ENCODE measurements at places on chromosomes 16 and 17.

DNA sequence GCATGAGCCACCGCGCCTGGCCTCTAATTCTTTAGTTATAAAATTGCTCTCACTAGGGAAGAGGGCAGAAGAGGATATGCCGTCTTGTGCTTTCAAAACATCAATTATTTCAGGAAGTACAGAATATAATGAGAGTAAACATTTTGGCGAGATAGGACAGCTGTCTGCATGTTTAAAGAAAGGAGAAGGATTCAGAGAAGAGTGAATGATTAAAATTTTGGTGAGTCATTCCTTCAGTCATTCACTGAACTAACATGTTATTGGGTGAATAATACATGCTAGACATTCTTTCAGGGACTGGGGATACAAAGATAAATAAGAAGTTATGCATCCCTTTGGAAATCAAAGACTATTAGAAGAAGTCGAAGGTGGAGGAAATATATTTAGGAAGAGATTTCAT, 590.3 kb upstream of the GOT2 start:
- DNase-seq, result no peak

DNA sequence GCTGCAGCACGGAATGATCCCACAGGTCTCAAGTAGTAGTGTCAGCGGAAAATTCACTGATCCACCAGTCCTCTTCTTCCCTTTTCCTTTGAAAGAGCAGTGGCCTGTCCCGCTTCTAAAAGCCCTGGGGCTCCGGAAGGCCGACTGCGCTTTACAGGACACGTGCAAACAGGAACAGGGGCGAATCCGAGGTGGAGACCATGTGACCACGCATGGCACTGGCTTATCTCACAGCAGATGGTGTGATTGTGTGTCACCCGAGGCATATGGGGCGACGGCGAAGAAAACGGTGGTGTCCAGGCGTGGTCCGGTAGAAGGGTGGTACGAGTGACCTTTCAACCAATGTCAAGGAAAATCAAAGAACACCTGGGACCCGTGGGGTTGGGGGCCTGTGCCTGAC, 12.0 kb upstream of the KCNJ18 start:
- no peak for DNase-seq

DNA sequence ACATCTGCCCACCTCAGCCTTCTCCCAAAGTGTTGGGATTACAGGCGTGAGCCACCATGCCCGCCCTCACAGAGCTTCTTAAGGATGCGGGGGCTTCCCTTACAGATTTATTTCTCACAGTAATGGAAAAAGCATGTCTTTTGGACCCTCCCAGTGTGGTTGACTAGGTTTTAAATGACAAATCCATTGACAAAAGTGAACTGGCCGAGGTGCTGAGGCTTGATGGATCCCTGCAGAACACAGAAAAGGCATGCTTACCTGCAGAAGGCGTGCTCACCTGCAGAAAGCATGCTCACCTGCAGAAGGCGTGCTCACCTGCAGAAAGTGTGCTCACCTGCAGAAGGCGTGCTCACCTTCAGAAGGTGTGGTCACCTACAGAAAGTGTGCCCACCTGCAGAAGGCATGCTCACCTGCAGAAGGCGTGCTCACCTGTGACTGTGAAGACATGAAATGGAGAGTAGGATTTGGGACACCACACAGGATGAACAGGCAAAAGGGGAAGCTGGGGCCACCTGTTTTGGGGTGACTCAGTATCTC, 15.1 kb upstream of the BBS2 start:
- DNase-seq, result no peak

DNA sequence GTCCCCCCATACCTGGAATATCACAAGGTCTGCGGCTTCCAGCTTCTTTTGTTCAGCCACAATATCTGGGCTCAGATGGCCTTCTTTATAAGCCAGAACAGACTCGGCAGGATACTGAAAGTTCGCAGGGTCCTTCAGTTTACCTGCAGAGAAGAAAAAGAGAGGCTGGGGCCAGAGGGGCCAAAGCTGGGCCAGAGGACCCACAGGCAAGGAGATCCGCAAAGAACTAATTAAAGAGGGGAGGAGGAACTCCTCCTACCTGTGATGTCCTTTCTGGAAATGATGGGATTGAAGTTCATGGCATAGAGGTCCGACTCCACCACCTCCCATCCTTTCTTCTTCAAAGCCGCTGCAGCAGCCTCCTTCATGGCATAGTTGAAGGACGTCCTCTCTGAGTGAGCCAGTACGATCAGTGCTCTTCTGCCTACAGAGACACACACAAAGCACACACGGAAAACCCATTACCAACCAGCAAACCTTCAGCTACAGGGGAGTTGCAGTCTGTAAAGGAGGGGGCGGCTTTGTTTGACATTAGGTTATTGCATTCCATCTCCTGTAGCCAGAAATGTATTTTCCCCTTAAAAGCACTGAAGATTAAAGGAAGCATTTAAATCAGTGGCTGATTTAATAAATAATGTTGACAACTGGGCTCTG, 8.1 kb downstream of the NQO1 start:
- no peak for DNase-seq

DNA sequence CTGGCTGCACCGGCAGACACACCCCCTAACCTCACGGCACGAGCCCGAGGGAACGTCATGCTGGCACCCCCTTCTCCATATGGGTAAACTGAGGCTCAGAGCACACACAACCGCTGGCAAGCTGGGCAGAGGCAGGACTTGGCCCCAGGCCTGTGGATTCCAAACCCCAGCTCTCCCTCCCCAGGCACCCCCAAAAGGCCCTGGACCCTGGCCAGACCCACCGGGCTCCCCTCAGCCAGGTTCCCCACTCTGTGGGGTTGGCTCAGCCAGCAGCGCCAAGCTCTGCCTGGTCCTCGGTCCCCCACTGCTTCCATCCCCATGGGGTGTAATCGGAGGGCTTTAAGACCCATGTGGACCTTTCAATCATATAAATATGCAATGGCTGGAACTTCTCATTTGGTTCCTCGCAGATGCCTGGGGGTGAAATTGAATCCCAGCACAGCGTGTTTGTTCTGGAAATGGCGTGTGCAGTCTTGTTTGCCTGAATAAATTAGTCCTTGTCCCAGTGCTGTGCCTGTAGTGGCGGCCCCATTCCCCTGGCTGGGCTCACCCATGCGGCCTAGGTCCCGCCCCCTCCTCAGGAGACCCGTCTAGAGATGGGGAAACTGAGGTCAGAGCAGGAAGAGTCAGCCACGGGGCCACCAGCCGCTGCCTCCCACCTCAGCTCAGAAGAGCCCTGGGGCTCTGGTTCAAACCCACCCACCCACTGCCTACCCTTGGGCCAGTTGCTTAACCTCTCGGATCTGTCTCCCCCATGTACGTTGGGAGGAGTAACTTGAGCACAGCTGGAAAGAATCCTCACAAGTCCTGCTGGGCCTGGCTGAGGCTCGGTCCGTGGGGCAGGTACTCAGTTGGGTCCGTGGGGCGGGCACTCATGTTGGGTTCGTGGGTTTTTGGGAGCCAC, 57.3 kb downstream of the ZFPM1 start:
- no peak for DNase-seq

- DNase-seq, result no peak
These were observed 3.6 kb upstream of the TBX21 start for GRCh38 chr17:47729476-47729875.

DNA sequence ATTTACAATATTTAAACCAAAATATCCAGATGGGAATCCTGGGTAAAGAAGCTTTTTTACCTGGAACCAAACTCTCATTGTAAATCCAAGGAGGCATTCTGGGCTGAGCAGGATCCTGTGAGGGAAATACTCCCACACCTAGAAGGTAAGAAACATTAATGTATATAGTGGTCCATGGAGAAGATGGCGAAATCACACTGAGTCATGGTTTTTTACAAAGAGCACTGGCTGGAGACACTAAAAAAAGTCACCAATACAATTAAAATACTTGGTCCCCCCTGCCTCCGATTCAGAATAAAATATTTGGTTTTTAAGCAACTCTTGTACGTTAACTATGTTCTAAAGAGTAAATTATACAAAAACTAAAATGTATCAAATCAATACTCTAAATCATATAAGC, 32.9 kb downstream of the SYNRG start:
- no peak for DNase-seq

DNA sequence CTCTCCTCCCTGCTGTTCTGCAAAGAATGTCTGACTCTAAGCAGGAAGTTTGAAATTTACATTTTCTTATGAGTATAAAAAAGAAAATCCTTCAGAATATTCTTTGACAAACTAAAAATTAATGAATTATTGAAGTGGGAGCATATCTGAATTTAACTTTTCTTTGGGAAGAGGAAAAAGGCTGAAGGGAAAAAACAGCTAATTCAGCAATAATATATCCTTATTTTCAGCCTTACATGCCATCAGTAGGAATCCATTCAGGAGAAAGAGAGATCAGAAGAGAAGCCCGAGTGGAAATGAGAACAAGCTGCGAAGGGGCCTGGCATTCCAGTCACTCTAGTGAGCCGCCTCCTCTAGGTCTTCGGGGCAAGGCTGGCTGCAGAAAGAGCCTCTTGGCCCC, 41.7 kb upstream of the BCAR1 start:
- no peak for DNase-seq

DNA sequence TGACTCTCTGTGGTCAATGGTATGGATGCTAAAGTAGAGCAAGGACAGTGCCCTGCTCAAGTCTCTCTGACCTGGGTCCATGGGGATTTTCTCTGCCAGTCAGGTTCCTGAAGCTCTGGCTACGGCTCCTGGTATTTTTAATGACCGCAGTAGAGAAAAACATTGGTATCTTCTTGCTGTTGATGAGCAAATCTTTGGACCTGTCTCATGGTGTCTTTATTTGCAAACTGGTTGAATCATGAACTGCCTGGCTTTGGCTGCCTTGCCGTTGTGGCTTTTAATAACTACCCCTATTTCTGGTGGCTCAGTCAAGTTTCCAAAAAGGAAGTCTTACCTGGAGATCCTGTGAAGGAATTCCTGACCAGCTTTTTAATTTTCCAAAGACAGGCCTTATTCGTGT, 8.7 kb downstream of the FAM234A start:
- no peak for DNase-seq

GRCh38 chr16:441447-441846, 16.0 kb downstream of the RAB11FIP3 start:
- DNase-seq, result no peak

DNA sequence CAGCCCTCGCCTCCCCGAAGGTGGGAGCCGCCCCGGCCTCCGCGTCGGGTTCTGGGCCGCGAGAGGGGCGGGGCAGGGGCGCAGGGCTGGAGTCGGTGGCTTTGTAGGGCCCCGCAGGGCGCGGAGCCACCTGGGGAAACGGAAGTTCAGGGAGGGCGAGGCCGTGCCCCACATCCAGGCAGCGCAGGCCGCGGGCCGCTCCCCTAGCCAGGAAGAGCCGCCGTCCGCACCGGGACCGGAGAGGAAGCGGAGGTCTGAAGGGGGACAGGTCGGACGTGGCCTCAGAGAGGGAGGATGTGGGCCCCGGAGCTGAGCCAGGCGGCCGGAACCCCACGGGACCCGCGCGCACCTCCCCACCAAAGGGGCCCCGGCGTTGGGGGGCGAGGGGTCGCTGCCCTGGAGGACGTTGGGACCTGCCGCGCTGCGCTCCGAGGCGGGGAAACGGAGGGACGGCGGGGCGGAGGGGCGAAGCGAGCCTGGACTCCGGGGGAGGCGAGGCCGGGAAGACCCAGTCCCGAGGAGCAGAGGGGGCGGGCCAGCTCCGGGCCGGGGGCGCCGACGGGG, 482 bp upstream of the SLC16A3 start:
- DNase-seq, result peak; percentile 79

GRCh38 chr17:43967251-43967875, 13.6 kb upstream of the PYY start:
- no peak for DNase-seq

DNA sequence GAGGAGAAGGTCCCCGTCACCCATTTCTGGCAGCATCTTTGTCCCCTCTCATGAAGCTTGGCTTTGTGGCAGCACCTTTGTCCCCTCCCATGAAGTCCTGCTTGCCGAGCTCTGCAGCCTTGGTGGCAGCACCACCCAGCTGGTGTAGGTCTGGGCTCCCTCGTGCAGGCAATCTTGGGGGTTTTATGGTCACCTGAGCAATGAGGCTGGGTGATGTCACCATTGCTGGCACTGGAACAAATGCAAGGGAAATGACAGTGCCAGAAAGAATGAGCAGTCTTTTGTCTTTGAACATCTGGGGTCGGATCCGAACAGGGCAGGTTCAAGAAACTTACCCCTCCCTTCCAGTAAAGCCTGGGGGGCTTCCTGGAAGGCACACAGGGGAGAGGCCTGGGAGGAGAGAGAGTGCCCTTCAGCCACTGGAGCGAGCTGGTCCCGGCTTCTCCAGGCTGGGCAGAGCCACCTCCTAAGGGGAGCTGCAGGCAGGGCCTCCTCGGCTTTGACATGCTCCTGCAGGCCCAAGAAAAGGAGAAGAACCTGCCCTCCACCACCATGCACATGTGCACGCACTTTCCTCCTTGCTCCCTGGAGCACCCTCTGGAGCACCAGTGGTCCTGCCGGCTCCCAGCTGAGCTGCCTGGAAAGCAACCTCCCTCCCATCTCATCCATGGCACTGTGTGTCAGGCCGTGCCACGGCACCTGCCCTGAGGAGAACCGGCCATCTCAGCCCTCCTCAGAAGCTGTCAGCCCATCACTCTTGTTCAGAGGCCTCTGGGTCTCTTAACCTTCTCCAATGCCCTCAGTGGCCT, 16.0 kb downstream of the BTBD17 start:
- no peak for DNase-seq

GRCh38 chr17:2436316-2436905, 35.6 kb upstream of the MNT start:
- no peak for DNase-seq

DNA sequence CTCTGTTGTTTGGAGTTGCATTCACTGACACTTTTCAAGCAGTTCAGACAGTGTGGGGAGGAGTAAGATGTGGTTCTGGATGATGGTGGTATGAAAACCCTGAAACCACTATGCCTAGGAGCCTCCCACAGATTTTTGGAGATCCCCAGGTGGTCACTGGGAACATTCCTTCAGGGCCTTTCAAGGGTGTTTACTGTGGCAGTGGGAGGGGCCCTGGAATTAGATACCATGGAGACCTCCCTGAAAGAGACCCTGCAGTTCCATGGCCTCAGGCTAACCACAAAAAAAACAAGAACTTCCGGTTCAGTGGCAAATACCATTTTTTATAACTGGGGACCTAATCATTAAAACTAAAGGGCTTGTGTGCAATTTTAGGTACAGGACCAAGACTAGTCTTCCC, 79.9 kb downstream of the TMEM100 start:
- DNase-seq, result no peak

- no peak for DNase-seq
These were observed 19.1 kb upstream of the RSL1D1 start for GRCh38 chr16:11870399-11870798.

DNA sequence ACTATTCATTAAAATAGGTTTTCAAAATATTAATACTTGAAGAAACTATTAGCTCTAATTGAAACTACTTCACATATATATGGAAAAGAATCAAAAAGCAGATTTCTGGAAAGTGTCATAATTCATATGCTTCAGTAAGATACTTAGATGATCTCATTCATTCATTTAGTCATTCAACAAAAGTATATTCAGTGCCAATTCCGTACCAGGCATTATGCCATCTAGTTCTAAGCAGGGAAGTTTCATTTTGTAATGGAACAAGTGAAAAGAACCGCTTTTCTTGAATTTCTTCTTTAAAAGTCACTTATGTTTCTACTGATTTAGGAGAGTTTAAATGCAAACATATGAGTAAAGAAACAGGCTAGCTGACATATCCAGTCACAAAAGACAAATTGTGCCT, 118.3 kb upstream of the FAM20A start:
- no peak for DNase-seq

- DNase-seq, result no peak
These were observed 24.2 kb downstream of the SPACA3 start for GRCh38 chr17:33015716-33016346.
